ENCODE measurements at places on chromosomes 11 and 22.

DNA sequence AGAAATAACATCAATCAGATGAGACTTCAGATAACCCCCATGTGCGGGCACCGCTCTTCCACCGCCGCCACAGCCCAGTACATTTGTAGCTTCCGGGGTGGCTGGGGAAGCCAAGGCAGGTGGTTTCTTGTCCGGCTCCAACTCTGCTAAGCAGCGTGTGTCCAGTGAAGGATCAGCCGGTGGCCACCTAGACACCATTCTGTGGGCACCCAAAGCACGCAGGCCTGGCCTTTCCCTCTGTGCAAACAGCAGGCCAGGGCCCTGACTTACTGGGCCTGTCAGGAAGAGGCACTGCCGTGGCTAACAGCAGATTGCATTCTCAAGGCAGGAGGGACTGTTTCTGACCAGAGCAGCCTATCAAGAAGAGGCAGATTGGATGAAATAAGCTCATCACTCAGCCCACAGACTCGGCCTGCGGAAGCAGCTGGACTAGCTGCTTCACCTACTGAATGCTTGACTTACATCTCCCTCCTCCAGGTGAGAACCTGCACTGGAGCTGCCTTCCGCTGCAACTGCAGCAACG lies 74.8 kb downstream of the ETS1 start:
- no peak for DNase-seq

DNA sequence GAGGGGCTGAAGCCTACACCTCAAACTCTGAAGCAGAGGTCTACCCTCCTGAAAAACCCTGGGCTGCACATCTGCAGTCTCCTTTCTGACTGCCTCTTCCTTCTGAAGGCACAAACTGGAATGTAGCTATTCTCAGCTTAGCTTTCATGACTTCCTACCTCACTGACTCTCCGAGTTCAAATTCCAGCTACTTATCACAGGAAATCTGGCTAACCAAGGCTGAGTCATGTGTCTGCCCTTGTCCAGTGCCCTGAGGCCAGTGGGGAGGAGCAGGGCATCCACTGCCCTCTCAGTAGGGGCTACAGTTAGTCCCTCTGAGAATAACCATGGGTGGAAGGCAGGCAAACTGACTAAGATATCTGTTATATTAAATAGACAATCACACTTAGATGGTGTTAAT lies 29.2 kb downstream of the PDGFD start:
- no peak for DNase-seq

- no peak for DNase-seq
Observed at GRCh38 chr11:2882396-2883110, 3.0 kb downstream of the CDKN1C start.

DNA sequence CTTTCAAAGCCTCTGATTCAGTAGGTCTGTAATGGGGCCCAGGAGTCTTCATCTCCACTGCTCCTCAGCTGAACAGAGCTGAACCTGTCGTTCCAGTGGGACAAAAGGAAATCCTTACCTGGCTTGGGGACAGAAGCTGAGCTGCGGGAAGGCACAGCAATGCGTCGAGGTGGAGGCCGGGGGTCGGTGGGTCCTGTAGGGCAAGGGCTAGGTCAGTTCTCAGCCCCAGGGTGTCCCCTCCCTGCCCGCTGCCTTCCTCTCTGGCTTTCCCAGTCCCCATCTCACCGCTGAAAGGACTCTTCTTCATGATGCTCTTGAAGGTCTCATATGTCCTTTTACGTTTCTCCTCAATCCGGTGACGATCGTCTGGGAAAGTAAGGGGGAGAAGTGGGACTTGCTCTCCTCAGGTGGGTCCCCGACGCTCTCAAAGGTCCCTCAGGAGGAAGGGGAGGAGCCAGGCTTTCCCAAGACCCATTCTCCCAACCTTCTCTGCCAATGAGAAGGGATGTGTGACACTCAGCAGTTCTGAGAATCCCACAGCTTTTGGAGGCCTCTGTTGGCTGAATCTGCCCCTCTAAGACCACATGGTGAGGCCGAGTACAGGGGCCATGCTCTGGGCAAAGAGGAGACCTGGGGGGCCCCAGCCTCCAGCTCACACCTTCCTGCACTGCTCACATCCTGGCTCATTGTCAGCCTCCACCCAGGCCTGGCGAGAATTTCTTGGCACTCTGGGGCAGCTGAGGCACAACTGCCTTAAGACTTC lies 7.0 kb downstream of the RELA start:
- no peak for DNase-seq

- peak; percentile 24 for DNase-seq
Observed at GRCh38 chr11:67664696-67665540, 9.5 kb downstream of the ALDH3B2 start.

- DNase-seq: no peak
Observed at GRCh38 chr11:119484741-119485605, 62.0 kb upstream of the THY1 start.

DNA sequence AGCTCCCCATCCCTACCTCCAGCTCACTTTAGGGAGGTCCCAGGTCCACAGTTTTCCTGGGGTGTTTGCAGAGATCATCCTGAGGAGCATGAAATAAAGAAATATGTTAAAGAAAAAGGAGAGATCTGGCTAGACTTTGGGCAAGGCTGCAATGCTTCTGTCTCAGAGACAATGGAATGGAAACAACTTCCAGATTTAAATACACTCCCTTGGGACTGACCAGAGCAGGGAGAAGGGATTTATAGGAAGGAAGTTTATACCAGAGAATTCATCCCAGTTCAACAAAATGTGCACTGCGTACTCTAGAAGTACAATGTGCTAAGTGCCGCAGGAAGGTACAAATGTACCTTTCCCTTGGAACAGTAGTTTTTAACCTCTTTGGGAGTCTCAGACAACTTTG lies 40.4 kb downstream of the ETS1 start:
- DNase-seq: no peak

GRCh38 chr11:122042981-122043380 lies 73.0 kb downstream of the BLID start:
- no peak for DNase-seq

DNA sequence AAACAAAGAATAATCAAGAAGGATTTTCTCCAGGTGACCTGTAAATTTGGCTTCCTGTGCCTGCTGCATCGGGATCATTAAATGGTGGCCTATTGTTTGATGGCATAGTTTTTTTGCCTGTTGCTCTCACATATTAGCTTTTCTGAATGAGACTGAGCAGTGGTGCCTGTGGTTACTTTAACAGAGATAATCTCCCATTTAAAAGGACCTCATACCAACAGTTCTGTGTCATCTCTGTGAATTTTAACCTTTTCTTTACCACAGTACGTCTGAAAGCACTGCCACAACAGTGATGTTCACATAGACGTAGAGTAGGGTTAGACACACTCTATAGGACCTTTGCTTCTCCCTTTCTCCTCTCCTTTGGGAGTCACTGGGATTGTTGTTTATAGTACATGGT lies 22.9 kb upstream of the RCE1 start:
- DNase-seq: no peak

- no peak for DNase-seq
Observed at GRCh38 chr22:37377927-37378326, 49.4 kb downstream of the ELFN2 start.

GRCh38 chr11:108647701-108648527 lies 17.0 kb upstream of the DDX10 start:
- DNase-seq: peak; percentile 44

DNA sequence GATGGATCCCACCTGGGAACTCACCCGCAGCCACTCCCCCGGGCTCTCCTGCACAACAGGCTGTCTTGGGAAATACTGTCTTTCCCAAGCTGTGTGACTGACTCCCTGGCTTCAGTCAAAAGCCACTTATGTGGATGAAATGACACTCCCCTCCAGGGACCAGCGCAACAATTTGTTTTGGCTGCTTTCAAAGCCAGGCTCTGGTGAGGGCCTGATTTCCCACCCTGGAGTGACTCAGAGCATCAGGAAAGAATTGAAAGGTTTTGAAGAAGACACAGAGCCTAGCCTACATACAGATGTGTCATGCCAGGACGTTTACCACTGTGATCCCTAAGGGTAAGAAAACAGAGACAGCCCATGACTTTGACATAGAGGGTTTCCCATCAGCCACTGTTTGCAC lies 550.5 kb downstream of the MIAT start:
- no peak for DNase-seq

DNA sequence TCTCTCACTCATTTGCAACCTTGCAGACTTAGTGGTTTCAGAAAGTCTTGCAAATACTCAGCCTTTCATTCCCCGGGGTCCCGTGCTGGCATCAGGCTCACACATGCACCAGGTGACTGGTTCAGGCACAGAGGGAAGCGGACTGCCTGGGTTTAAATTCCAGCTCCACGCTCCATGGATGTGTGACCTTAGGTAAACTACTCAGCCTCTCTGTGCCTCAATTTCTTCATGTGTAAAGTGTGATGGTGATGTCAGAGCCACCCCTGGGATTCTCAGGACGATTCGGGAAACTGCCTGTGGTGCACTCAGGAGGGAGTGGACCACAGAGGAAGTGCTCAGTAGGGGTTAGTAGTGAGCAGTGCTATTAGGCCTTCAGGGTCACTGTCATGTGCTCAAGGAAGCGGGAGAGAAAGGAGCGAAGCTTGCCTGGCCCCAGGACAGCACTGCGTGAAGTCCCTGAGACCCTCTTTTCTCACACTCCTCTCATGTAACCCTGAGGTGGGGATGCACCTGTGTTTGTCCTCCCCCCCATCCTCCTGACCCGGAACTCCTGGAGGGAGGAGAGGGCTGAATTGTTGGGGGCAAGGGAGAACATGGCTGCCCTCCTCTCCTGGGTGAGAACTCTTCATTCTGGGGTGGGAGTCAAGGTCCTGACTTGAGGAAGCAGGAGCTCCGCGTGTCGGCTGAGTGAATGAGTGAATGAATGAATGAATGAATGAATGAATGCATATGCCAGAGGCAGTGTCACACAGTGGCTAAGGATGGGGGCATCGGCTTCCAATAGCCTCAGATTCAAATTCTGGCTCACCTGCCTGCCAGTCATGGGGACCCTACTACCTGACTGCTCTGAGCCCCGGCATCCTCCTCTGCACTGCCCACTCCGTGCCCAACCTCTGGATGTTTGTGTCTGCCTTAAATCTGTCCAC lies 14.4 kb upstream of the UPK3A start:
- no peak for DNase-seq

- no peak for DNase-seq
Observed at GRCh38 chr11:67408437-67409200, 4.7 kb downstream of the TBC1D10C start.
